ENCODE measurements at places on chromosomes 2 and 18. TPM values are rescaled to one million over a fixed set of nuclear protein-coding genes. Genes with fewer than 3 reads are reported as not detected.

- no peak overlapping the region for H3K27ac ChIP-seq
- H3K27me3 ChIP-seq, result no peaks in the 10 kb centered on the region
- H3K36me3 ChIP-seq, result no peaks in the 10 kb centered on the region
- H3K4me1 ChIP-seq, result no peaks in the 10 kb centered on the region
Measured at GRCh38 chr2:144603334-144603733, 83.4 kb upstream of the ZEB2 start.

- no peak for DNase-seq
- no peak overlapping the region for H3K27ac ChIP-seq
- H3K4me3 ChIP-seq, result no peak overlapping the region
- no peaks in the 10 kb centered on the region for H3K36me3 ChIP-seq
- H3K4me1 ChIP-seq, result no peaks in the 10 kb centered on the region
- no peaks in the 10 kb centered on the region for H3K27me3 ChIP-seq
Measured at GRCh38 chr18:24913507-24914170, 438.3 kb downstream of the ZNF521 start.

DNA sequence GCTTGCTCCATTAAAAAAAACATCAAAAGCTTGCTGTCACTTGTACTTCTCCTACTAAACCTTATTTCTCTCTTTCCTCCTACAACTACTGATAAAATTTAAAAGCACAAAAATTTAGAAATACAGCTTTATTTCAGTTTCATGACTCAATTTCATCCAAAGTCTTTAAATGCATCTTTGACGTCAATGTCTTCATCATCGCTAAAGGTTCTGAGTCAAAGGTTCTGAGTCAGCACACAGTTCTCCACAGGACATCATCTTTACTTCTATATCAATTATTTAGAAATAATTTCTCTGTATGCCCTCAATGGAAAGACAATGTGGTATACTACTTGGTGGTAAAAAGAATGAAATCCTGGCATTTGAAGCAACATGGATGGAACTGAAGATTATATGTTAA is 163.9 kb upstream of the DNMT3A start:
- H3K27me3 ChIP-seq, result no peaks in the 10 kb centered on the region
- DNase-seq, result no peak
- H3K27ac ChIP-seq, result no peak overlapping the region
- no peaks in the 10 kb centered on the region for H3K4me1 ChIP-seq
- no peak overlapping the region for H3K4me3 ChIP-seq

DNA sequence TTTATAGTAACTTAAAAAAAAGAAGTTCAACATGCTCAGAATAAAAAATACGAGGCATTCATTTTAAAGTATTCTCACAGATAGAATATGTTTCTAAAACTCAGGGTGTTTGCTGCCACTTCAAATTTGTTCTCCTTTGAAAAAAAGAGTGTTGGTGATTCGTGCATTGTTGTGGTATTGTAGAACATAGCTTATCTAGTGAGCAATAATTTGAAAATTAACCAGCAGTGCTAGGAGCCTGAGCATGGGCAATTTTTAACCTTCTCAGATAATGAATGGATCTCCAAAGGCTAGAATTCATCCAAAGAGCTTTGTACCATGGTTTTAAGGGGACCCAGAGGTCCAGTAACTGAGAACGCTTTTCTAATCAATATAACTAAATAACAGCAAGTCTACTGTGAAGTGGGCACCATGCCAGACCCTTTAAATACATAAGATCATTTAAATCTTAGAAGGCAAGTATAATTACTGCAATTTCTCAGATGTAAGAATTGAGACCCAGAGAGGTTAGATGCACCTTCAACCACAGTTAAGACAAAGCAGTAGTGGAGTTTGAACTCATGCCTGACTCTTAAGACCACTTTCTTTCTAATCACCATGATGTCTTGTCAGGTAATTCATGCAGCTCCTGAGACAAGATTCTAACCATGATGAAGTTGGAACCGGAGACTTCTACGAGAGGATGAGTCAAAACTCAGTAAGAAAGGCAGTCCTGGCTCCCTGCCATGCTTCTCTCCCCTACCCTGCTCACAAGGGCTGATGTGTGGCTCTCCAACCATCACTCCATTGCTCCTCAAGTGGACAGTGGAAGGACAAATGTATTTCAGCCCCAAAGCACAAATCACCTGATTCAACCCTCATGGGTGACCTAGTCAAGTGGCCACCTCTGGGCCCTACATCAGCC is 3.4 kb downstream of the CYRIA start:
- H3K4me1 ChIP-seq, result peaks cover 14% of the 10 kb centered on the region
- H3K27me3 ChIP-seq, result no peaks in the 10 kb centered on the region
- no peak overlapping the region for H3K4me3 ChIP-seq
- DNase-seq, result no peak

The GALNT3 gene
- 3.0 TPM for total RNA-seq

The PSMG2 gene
- total RNA-seq, result 116 TPM

DNA sequence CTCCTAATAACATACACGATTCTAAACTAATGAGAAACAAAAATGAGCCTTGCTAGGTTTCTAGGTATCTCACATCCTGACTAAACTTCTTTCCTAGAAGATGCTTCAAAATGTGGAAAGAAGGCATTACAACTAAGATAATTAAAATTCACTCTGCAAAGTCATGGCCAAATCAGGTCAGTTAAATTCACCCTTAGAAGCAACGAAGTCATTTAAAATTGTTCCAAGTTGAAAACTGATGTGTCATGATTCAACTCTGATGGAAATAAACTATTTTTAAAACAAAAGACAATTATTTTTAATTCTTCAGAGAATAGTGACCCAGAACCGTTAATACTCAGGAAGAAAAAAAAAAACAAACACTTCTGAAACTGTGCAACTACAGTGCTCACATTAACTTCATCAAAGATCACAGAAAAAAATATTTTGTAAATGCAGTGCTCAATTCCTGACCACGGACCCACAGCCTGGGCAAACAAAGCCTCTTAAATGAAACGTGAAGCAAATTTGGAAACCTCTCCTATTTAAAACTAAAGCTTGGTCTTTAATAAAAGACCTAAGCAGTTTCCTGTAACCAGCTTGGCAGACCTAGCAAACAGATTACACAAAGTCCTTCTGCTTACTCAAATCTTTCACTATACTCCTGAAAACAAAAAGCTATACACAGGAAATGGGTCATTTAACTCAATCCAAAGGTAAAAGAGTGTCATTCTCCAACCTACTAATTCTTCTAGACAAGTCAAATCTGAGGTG is 39.0 kb downstream of the CHN1 start:
- H3K4me3 ChIP-seq, result no peak overlapping the region
- H3K27me3 ChIP-seq, result no peaks in the 10 kb centered on the region
- no peaks in the 10 kb centered on the region for H3K4me1 ChIP-seq
- H3K27ac ChIP-seq, result no peak overlapping the region
- no peaks in the 10 kb centered on the region for H3K36me3 ChIP-seq
- DNase-seq, result no peak

The FAM110C gene
- 0.44 TPM for total RNA-seq

DNA sequence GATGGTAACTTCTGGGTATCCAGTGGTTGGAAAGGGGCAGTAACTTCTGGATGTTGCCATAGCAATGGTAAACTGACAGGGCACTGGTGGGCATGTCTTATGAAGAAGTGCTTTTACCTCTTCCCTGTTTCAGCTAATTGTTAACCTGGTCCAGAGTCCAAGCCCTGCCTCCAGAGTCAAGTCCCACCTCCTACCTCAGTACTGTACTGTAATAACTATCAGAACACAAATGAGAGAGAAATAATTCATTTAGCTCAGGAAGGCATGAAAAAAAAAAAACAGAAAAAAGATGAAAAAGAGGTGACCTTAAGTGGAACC is 237.0 kb downstream of the ZNF804A start:
- DNase-seq, result no peak
- H3K4me1 ChIP-seq, result no peaks in the 10 kb centered on the region
- H3K27me3 ChIP-seq, result no peaks in the 10 kb centered on the region
- H3K27ac ChIP-seq, result no peak overlapping the region

The MFSD6 gene
- 64.9 TPM for total RNA-seq

- no peak overlapping the region for H3K27ac ChIP-seq
- H3K27me3 ChIP-seq, result no peaks in the 10 kb centered on the region
- H3K36me3 ChIP-seq, result peaks cover 24% of the 10 kb centered on the region
- no peaks in the 10 kb centered on the region for H3K4me1 ChIP-seq
- no peak overlapping the region for H3K4me3 ChIP-seq
Measured at GRCh38 chr2:239189711-239190131, 211.1 kb downstream of the HDAC4 start.

GRCh38 chr2:48124592-48124991 is 218.3 kb upstream of the FBXO11 start:
- H3K4me3 ChIP-seq, result no peak overlapping the region
- no peak overlapping the region for H3K27ac ChIP-seq
- DNase-seq, result no peak
- no peaks in the 10 kb centered on the region for H3K27me3 ChIP-seq
- H3K4me1 ChIP-seq, result no peaks in the 10 kb centered on the region
- no peaks in the 10 kb centered on the region for H3K36me3 ChIP-seq

GRCh38 chr2:112483042-112483473 is 1.1 kb downstream of the TTL start:
- DNase-seq, result no peak
- peak overlapping the region; percentile 58 for H3K27ac ChIP-seq
- H3K27me3 ChIP-seq, result no peaks in the 10 kb centered on the region
- H3K36me3 ChIP-seq, result no peaks in the 10 kb centered on the region
- H3K4me1 ChIP-seq, result peaks cover 17% of the 10 kb centered on the region

- H3K36me3 ChIP-seq, result no peaks in the 10 kb centered on the region
- no peak for DNase-seq
- H3K27me3 ChIP-seq, result no peaks in the 10 kb centered on the region
- no peaks in the 10 kb centered on the region for H3K4me1 ChIP-seq
- no peak overlapping the region for H3K4me3 ChIP-seq
Measured at GRCh38 chr2:163613266-163613731, 122.5 kb downstream of the FIGN start.

The NRBP1 gene
- total RNA-seq, result 81.0 TPM

- H3K27me3 ChIP-seq, result no peaks in the 10 kb centered on the region
- H3K27ac ChIP-seq, result no peak overlapping the region
- H3K36me3 ChIP-seq, result no peaks in the 10 kb centered on the region
- DNase-seq, result no peak
- H3K4me3 ChIP-seq, result no peak overlapping the region
- H3K4me1 ChIP-seq, result peaks cover 38% of the 10 kb centered on the region
Measured at GRCh38 chr18:77206676-77207374, 42.8 kb upstream of the GALR1 start.

DNA sequence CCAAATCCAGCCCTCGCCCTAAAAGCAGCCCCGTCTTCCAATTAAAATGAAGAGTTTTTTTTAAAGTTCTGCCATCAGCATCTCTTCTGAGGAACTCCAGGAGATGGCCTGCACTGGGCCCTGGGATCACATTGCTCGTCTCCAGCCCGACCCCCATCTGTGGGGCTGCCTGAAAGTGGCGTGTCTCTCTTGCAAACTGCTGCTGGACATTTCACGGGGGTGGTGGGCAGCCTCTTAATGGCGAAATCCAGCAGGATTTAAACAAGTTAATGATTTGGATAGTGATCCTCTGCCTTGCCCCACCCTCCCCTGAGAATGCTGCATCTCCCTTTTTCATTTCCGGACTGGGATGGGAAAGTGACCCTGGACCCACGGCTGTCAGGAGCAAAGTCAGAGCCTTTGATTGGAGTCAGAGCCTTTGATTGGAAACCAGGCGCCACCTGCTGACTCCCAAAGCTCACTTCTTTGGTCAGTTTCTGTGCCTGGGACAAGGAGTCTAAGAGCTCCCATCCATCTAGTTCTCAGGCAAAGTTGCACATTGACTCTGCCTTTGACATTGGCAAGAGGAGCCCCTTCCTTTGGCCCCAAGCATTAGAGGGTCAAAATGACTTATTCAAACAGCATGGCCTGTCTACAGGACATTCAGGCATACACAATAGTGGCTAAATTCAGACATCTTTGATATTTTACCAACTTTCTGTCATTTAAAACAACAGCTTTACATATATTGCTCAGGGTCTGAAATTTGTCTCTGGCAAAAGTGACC is 155.2 kb downstream of the SH3BP4 start:
- no peak overlapping the region for H3K4me3 ChIP-seq
- no peaks in the 10 kb centered on the region for H3K36me3 ChIP-seq
- no peak for DNase-seq
- no peaks in the 10 kb centered on the region for H3K4me1 ChIP-seq
- H3K27me3 ChIP-seq, result no peaks in the 10 kb centered on the region

- H3K27me3 ChIP-seq, result no peaks in the 10 kb centered on the region
- peaks cover 100% of the 10 kb centered on the region for H3K4me1 ChIP-seq
- peak overlapping the region; percentile 32 for H3K4me3 ChIP-seq
- no peaks in the 10 kb centered on the region for H3K36me3 ChIP-seq
- H3K27ac ChIP-seq, result peak overlapping the region; percentile 48
- peak; percentile 63 for DNase-seq
Measured at GRCh38 chr2:105754011-105754410, 9.3 kb downstream of the NCK2 start.

DNA sequence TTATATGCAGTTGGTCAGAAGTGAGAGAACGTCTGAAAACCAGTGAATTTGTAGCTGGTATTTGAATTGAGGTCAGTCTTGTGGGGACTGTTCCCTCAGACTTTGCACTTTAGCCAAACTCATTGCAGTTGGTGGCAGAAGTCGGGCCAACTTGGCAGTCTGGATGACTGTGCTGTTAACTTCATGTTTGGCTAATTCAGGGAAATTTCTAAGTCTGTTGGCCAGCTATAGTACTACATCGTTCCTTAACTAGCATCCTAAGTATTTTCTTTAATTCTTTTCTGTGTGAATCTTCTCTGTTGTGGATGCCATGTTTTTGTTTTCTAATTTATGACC is 806.8 kb upstream of the GCFC2 start:
- no peaks in the 10 kb centered on the region for H3K4me1 ChIP-seq
- no peak overlapping the region for H3K4me3 ChIP-seq
- no peak overlapping the region for H3K27ac ChIP-seq
- H3K36me3 ChIP-seq, result no peaks in the 10 kb centered on the region

The SERPINB7 gene
- total RNA-seq, result not detected

All from CD8-positive, alpha-beta memory T cell (primary cell).